ENCODE measurements at places on chromosomes 1 and 21.

- no peak for DNase-seq
These were observed 372.1 kb upstream of the B3GALT2 start for GRCh38 chr1:193558491-193559028.

- peak; percentile 80 for DNase-seq
These were observed 60.8 kb downstream of the EDN2 start for GRCh38 chr1:41423511-41424191.

DNA sequence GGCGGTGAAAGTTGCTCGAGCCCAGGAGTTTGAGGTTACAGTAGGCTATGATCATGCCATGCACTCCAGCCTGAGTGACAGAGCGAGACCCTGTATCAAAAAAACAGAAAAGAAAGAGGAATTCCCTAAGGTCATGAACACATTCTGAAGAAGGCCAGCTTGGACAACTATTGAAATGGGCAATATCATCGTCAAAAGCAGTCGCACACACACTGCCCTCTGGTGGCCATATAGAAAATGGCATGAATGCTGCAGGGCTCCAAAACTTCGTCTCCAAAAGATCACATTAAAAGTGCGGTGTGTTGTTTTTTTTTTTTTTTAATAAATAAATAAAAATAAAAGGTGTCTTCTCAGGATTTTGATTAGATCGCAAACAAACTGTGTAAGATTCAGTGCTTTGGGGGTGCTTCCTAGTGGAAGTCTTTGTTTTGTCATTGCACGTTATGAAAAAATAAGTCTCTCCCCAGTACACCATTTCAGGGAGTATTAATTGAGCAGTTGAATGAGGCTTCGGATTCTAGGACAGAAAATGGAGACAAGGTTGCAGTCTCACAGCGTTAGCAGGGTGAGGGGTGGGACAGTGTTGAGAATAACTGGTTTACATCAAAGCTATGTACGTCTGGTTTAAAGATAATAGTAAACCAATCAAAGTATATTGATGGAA, 87.5 kb upstream of the FMN2 start:
- DNase-seq, result no peak

DNA sequence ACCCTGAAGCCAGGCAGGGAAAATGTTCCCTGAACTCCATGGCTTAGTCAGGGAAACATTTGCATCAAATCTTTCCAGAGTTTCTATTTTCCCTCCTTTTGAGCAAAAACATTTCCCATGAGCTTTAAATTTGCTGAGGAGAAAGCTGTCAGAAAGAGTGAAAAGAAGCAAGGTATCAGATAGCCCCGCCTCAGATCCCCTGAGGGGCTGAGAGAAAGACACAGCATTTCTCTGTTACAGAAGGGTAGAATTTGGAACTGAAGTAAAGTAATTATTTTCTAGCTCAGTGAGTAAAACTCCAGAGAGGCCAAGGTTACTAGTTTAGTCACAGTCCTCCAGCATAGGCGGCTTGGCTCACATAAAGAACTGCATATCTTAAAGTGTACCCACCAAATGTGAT, 10.6 kb downstream of the FMO1 start:
- DNase-seq, result no peak

- DNase-seq, result no peak
These were observed 64.2 kb downstream of the SLC45A1 start for GRCh38 chr1:8382051-8382505.

GRCh38 chr1:108059945-108060344, 95.0 kb upstream of the VAV3 start:
- no peak for DNase-seq

GRCh38 chr1:184803180-184803492, 48.5 kb upstream of the EDEM3 start:
- DNase-seq, result no peak

- peak; percentile 42 for DNase-seq
These were observed 18.4 kb upstream of the RCAN3 start for GRCh38 chr1:24484199-24484598.

GRCh38 chr1:35915693-35916092, 15.2 kb upstream of the AGO3 start:
- DNase-seq, result no peak

DNA sequence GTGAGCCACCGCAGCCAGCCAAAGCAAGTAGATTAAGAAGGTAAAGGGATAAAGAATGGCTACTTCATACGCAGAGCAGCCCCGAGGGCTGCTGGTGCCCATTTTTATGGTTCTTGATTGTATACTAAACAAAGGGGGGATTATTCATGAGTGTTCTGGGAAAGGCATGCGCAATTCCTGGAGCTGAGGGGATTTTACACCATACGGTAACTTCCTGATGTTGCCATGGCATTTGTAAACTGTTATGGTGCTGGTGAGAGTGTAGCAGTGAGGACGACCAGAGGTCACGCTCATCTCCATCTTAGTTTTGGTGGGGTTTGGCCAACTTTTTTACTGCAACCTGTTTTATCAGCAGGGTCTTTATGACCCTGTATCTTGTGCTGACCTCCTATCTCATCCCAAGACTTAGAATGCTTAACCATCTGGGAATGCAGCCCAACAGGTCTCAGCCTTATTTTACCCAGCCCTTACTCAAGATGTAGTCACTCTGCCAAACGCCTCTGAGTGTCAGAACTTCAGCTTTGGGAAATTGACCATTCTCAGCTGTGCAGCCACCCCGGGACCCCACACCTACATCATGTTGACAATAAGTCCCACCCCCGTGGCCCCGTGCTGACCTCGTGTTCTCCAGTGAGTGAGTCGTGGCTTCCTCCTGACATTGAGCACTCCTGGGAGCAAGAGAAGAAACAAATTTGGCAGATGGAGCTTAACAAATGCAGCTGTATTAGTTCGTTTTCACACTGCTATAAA, 149.4 kb upstream of the COL6A1 start:
- no peak for DNase-seq

DNA sequence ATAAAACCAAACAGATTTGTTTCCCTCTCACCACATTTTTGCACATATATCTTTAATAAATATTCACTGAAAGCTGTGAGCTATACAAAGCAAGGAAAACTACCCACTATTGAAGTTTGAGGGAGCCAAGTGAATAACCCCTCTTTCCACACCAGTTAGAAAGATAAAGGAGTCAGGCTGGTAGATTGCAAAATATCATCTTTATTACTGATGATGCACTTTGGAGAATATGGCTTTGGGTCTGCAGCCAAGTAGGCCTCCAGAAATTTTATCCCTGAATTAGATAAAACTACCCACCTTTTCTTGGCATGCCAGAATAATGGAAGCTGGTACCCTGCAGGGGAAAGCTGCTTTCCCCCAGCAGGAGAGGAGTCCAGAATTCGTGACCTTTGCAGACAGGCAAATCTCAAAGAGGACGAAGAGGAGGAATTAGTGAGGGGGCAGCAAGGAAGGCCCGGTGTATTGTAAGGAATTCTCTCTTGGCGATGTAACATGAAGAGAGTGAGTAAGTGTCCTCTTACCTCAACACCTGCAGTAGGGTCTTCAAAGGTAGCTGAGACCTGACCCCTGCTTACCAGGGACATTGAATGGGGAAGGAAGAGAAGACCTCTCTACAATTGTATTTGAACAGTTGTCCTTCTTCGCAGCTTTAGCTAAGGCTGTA, 84.7 kb downstream of the LRRC8D start:
- DNase-seq, result no peak

- peak; percentile 89 for DNase-seq
These were observed 200.4 kb downstream of the NRIP1 start for GRCh38 chr21:14864211-14865021.

- DNase-seq, result no peak
These were observed 63.4 kb downstream of the B3GALT5 start for GRCh38 chr21:39675993-39676661.

DNA sequence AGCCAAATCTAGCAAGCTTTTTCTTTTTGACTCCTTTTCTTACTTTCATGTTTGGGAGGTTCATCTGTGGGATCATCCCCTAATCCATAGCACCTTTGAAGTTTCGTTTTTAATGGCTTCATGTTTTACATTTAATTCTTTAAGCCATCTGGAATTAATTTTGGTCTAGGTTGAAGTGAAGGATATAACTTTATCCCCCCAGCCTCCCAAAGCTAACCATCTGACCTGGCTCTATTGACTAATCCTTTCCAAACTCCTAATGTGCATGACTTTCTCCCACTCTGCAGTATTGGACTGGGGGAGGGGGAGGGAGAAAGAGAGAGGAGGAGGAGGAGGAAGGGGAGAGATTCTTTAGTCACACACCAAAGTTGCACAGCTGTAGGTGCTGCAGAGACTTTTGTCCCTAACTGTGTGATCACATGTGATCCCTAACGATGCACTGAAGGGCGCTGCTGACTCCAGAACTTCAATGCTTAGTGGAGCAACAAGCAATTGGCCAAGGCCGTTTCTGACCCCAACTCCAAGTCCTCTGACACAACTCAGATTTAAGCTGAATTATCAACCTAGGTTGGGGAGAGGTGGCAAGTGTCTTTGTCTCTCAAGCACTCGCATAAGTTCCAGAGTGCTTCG, 191.6 kb downstream of the HUNK start:
- no peak for DNase-seq

- no peak for DNase-seq
These were observed 908.2 kb upstream of the ADGRL2 start for GRCh38 chr1:80892539-80892938.

- no peak for DNase-seq
These were observed 25.1 kb downstream of the CNN3 start for GRCh38 chr1:94901841-94902240.

DNA sequence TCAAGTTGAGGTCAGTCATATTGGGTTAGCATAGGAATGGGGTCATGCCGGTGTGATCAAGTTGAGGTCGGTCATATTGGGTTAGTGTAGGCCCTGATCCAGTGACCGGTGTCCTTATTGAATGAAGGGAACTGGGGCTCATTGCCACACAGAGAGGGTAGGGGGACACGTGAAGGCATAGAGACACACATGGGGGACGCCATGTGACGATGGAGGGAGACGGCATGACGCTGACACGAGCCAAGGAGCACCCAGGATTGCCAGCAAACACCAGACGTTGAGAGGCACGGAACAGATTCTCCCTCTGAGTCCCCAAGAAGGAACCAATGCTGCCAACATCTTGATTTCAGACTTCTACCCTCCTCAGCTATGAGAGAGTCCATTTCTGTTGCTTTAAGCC, 136.9 kb upstream of the ZBTB40 start:
- DNase-seq, result no peak

DNA sequence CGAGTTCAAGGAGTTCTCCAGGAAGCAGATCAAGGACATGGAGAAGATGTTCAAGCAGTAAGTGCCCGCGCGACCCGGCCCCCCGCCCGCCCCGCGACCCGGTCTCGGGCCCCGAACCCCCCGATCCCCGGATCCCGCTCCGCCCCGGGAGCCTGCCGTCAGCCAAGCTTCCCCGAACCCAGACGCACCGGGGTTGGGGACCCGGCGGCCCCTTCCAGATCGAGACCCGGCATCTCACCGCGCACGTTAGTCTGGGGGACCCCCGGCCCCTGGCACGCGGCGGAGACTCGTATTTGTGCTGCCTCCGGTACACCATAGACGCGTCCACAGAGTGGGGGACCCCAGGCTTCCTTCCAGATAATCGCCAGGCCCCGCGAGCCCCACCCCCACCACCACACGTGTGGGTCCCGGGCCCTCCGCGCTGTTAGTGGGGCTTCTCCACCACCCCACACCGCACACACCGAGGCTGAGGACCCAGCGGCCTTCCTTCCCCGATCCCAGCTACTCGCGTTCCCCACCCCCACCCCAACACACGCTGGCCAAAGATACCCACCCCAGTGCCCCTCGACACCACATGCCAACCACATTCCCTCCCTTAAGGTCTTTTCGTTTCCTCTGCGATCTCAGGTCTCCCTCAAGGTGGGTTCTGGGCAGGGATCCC, 665 bp downstream of the EFHD2 start:
- DNase-seq, result no peak

Measured in posterior vena cava (tissue), 2 donors.